ENCODE measurements at places on chromosomes 1 and 21.

DNA sequence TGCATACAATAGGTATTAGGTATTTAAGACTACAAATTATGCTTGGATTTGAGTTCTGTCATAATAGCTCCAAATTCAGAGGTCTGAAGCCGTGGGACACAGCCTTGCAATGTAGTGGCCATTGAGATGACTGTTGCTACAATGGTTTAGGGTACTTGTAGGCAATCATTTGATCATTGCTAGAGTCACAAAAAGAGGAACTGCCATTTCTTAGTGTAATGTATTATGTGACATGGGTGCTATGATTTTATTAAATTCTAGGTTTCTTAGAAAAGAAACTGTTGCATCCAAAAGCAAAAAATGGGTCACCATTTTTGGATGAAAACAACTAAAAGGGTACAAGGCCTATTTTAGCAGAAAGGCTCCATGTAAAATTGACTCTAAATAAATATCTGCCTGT, 129.9 kb upstream of the ZNF644 start:
- no peak for DNase-seq

DNA sequence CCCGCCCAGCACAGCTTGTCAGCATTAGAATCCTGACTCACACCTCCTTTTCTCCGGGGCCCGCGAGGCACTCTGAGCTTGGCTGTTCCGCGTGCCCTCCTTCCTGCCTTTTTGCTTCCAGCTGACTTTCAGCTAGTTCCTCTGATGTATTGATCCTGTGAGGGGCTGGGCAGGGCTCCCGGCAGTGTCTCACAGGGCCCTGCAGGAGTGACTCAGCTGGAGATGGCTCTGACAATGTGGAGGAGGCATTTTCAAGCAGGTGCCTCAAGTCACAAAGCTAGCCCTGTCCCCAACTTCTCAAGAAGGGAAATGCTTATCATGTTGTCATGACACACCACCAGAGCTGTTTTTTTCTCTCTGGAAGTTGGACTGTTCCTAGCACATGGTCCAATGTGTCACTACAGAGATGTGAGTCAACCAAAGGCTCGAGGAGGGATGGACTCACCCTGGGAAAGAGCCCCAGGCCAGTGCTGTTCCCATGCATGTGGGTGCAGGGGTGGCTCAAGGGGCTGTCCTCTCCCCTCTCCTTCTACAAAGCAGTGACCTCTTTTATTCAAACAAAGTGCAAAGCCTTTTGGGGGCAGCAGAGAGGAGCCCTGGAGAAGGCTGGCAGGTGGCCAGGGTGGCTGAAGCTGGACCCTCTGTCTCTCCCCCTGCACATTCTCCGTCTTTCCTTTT, 30.6 kb downstream of the SYT6 start:
- peak; percentile 13 for DNase-seq

- no peak for DNase-seq
Measured at GRCh38 chr1:200873671-200874397, 1.1 kb downstream of the GPR25 start.

DNA sequence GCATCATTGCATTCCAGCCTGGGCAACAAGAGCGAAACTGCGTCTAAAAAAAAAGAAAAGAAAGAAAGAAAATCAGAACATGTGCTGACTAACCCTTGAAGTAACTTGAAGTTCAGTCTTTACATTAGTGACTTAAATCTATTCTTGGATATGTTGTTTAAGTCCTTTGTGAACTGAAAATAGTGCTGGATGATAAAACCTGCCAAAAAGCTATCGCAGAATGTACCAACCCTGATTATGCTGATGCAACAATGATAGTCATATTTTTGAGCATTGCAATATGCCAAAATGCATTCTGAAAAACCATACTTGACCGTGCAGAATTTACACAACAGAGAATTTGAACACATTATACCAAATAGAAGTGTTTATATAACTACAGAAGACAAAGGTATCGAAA, 30.7 kb downstream of the SHISAL2A start:
- DNase-seq, result no peak

DNA sequence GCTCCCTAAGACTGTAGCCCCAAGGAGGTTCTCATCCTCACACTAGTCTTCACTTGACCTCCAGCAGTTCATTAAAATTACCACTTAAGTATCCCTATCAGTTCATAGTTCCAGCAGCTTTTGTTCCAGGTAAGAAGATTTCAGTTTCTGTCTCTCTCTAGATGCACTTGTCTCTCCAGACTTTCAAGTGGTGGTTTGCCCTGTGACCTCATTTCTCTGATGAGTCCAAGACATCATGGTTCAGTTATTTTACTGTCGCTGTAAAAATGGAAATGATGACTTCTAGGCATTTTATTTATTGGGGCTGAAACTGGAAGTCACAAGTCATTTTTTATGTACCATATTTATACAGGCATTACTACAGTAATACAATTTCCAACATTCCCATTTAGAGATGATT, 17.9 kb upstream of the RGS18 start:
- DNase-seq, result no peak

DNA sequence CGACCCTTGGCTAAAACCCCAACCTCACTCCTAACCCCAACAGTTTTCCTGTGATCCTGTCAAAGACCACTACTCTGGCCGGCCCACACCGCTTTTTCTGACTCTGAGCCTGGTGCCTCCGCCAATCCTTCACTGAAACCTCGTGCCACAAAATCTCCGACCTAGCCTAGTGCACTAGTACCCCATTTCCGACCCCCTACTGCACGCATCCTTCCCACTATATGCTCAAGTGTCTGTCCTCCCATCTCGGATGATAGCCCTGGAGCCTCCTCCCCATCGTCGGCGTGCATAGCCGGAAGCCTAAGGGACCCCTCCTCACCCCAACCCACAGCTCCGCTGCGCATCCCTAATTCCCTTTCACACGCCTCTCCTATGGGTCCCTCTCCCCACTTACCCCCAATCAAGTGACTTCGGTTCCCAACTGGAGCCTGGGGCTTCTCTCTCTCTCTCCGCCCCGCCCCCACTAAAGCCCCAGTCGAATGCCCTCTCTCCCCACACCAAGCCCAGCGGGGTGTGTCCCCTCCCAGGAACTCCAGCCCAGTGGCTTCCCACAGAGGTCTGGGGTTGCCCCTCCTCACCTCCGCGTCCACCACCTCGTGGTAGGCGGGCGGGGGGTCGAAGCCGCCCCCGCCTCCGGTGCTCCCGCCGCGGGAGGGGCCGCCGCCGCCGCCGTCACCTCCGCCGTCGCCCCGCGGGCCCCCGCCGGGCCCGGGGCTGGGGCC, 791 bp downstream of the USP24 start:
- peak; percentile 81 for DNase-seq

GRCh38 chr1:30028939-30029338, 694.4 kb downstream of the MATN1 start:
- no peak for DNase-seq

GRCh38 chr1:46675549-46676314, 4.1 kb downstream of the TEX38 start:
- DNase-seq, result no peak

- no peak for DNase-seq
Measured at GRCh38 chr1:111600886-111601386, 18.7 kb upstream of the RAP1A start.

DNA sequence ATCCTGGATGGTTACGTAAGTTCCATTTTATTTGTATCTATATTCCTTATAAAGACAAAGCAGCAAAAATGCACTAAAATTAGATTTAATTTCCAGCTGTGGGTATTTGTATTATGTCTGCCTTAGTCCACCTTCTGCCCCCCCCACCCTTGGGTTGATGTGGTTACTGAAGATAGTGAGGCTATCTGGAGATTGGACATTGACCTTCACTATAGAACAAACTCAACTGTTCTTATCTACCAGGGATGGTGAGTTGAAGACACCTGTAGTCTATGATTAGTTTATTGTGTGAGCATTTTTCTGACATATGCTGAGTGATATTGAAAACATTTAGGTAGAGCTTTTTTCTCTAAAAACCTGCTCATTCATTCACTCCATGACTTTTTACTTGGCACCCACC, 122.2 kb downstream of the NFIA start:
- no peak for DNase-seq

GRCh38 chr1:183656355-183656754, 3.2 kb upstream of the APOBEC4 start:
- no peak for DNase-seq

- DNase-seq, result no peak
Measured at GRCh38 chr1:32714277-32714676, 11.7 kb upstream of the SYNC start.

- peak; percentile 71 for DNase-seq
Measured at GRCh38 chr1:49765034-49765433, 258.7 kb downstream of the AGBL4 start.

DNA sequence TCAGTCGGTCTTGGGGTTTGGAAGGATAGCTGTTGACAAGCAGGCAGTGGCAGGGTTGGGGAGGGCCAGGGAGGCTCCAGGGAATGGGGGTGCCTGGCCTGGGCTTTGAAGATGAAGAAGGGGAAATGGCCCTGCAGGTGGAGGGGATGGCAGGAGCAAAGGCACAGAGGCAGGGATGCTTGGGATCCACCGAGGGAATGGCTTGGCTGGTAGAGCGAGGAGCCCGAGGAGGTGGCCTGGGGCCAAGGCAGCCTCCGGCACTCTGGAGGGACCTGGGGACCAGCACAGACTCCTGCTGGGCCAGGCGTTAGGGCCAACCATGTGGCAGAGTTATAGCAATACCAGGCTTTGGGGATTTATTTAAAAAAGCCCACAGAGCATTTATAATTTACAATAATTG, 62.9 kb upstream of the EDN2 start:
- no peak for DNase-seq

- no peak for DNase-seq
Measured at GRCh38 chr1:46656643-46657042, 11.5 kb downstream of the ATPAF1 start.

DNA sequence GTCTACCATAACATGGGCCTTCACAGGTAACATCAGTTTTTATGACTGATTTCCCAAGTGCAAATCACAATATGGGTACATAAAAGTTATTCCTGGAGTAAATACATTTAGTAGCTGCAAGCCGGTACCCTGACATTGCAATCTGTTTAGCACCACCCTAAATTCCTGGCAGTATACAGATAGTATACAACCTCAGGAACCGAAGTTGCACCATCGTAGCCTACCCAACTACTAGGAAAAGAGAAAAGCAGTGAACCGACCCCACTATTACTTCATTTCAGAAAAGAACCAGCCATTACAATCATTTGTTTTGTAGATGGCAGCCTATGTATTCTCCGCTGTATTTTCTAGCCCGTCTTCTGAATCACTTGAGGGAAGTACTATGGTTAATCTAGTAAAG, 1.1 kb downstream of the ADIPOR1 start:
- no peak for DNase-seq

DNA sequence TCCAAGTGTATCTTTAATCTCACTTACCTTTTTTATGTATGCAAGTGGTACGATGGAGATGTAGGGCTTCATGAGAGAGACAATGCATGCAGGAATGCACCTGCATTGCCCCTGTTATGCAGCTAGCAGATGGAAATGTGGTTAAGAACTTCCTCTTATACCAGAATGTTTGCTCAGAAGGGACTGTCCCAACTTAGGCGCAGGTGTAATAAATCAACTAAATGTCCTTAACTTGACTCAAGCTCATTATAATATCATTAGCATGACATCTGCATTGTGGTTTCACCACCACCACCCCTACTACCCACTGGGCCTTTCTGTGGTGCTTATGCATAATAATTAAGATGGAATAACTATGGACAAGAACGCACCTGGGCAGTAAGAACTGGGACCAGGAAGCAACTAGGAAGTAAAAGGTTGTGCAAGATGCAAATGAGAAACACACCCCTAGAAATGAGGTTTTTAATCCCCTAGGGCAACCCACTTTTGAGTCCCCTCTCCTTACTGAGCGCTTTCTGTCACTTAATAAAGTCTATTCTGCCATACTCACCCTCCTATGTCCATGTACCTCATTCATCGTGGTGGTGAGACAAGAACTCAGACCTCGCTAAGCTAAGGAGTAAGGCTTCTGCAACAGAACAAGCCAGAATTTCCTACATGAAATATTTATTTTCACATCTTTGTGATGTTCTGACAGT, 1103.3 kb upstream of the B3GALT2 start:
- no peak for DNase-seq

GRCh38 chr1:164610538-164611222, 51.7 kb downstream of the PBX1 start:
- no peak for DNase-seq

DNA sequence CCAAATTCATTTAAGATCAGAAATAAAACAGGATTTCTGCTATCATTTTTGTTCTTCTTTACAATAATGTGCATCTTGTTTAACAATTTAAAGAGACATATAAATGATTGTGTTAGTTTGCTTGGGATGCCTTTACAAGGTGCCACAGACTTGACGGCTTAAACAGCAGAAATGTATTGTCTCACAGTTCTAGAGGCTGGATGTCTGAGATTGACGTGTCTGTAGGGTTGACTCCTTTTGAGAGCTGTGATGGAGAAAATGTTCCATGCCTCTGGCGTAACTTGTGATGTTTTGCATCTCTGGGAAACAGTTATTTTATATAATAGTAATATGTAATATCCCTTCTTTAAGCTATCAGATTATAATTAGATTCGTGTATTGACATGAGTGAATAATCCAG, 1091.6 kb upstream of the PRMT6 start:
- no peak for DNase-seq

- no peak for DNase-seq
Measured at GRCh38 chr1:97739596-97740103, 181.2 kb downstream of the DPYD start.

- no peak for DNase-seq
Measured at GRCh38 chr21:44900559-44901251, 20.0 kb downstream of the ITGB2 start.

DNA sequence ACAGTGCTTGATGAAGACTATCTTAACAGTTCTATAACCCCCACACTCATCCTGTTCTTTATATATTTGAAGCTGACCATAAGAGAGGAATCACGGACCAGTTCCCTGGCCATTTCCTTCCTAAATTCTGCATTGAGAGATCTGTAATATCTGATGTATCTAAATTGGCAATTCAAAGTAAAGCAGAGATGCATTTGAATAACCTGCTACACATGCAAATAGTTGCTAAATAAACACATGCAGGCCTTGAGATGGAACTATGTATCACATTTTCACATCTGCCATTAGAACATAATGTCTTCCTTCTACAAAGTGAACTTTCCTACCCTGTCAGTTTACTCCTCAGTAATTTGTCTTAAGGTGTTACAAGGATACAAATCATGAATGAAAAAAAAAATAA, 20.4 kb upstream of the PGBD2 start:
- no peak for DNase-seq
